ENCODE measurements at places on chromosomes 13 and 19.

DNA sequence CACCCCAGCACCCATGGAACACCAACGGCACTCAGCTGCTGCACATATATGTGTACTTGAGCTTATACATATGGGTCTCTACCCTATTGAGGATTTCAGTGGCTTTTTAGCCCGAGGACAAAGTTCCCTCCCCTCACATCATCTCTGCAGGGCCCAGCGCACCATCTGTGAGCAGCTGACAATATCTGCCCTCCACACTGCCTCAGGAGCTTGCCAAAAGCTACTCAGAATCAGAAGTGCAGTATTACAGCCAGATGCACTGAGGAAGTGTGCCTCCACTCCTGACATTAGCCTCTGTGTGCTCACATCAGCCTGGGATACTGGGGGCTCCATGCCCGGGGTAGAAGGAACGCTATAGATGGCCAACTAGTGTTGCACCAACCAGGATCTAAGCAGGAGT is 903.9 kb downstream of the UQCRFS1 start:
- DNase-seq = no peak

DNA sequence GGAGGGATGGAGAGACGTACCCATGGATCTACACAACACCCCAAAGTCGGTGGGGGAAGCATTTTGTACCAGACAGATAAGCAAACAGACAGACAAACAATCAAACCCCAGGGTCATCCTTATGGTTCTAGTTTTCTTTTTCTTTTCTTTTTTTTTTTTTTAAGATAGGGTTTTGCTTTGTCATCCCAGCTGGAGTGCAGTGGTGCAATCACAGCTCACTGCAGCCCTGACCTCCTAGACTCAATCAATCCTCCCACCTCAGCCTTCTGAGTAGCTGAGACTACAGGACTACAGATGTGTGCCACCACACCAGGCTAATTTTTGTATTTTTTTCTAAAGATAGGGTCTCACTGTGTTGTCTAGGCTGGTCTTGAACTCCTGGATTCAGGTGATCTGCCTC is 17.9 kb upstream of the FBL start:
- DNase-seq = no peak

DNA sequence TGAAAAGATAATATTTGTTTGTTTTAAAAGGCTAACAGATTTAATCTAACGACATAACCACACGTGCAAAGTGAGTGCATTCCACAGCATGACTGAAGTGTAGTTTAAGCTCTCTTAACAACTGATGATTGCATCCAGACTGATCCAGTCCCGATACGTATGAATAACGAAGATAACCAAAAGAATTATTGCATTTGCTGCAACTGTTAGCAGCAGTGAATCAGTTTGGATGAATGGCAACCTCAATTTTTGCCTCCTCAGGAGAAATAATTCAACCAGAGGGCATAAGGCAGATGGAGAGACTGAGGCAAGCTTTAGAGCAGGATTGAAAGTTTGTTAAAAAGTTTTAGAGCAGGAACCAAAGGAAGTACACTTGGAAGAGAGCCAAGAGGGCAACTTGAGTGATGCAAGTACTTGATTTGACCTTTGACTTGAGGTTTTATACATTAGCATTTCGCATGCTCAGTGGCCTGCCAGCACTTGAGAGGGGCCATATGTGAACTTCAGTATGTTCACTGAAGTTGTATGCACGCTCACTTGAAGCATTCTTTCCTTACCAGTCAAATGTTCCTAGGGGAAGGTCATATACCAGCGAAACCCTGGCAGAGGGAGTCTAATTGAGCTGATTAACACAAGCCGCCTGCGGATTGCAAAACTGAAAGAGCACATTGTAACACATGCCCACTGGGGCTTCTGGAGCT is 835.0 kb upstream of the PCDH20 start:
- no peak for DNase-seq

GRCh38 chr13:50594276-50595051 is 249.0 kb downstream of the DLEU7 start:
- DNase-seq = no peak

DNA sequence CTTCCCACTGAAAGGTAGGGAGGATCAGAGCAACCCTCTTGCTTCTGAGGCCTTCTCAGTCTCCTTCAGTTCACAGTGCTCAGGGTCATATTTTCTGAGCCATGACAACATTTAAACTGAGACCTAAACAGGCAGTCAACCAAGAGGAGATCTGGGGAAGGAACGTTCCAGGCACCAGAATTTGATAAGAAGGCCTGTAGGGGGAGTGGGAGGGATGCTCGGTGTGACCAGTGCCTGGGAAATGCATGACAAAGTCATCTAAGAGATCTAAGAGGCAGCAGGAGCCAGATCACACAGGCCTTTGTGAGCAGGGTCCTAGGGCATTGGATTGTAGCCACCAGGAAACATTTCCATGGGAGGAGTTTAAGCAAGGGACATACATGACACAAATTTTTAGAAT is 71.6 kb downstream of the SHISA2 start:
- no peak for DNase-seq

DNA sequence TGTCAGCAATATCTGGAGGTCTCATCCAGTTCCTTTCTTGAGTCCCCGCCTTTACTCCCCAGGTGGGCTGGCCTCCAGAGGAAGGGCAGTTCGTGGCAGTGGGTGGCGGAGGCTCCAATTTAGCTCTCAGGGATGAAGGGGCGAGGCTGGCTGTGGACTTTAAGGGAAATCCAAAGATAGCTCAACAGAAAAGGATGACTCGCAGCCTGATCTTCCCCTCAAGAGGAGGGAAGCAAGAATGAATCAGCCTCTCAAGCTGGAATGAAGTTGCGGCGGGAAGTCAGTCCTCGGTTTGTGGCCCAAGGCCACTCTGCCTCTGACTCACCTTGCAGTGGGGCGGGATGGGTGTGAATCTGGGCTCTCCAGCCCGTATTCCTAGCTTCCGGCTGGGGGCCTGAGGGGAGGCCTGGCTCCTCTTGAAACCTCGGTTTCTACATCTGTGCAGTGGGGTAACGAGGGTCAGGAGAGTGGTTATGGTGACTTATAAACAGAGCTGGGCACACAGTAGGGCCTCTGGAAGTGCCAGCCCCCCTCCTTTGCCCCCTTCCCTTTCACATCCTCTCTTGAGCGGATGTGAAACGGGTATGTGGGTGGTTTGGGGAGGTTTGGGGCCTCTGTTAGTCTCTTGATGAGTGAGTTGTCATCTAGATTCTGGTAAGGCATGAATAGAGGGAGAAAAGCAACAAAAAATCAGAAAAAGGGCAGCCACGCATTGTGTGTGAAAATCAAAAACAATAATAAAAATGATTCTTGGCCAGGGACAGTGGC is 10.5 kb upstream of the SMG9 start:
- no peak for DNase-seq

DNA sequence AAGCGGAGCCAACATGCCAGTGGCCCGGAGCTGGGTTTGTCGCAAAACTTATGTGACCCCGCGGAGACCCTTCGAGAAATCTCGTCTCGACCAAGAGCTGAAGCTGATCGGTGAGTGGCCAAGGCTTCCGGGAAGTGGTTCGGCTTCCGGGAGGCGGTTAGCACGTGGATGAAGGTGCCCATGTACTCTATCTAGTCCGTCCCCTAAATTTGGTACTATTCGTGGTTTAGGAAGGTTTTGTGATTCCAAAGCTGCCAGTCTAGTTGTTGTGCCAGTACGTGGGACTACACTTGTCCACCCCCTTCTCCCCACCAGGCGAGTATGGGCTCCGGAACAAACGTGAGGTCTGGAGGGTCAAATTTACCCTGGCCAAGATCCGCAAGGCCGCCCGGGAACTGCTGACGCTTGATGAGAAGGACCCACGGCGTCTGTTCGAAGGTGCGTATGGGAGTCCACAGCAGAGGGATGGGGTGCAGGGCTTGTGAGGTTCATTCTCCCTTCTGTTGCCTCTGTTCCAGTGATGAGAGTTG is 579 bp downstream of the RPS9 start:
- DNase-seq = no peak

DNA sequence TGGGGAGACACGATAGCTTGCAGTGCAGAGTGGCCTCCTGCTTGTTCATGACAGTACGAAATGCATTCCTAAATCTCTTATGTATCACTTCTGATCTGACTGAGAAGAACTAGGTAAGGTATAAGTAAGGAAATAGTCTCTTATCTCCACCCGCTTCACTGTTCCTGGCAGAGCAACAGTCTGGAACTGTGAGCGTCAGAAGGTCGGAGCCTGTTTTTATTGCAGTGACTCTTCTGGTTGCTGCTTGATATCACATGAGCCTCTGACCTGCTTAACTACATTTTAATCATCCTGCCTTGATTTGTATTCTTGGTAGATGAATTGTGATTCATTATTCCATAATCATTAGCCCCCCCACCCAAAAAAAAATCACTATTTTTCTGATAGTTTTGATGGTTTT is 69.0 kb downstream of the COL4A2 start:
- DNase-seq = no peak

- DNase-seq = no peak
Observed at GRCh38 chr19:7074705-7075282, 5.3 kb downstream of the ZNF557 start.

DNA sequence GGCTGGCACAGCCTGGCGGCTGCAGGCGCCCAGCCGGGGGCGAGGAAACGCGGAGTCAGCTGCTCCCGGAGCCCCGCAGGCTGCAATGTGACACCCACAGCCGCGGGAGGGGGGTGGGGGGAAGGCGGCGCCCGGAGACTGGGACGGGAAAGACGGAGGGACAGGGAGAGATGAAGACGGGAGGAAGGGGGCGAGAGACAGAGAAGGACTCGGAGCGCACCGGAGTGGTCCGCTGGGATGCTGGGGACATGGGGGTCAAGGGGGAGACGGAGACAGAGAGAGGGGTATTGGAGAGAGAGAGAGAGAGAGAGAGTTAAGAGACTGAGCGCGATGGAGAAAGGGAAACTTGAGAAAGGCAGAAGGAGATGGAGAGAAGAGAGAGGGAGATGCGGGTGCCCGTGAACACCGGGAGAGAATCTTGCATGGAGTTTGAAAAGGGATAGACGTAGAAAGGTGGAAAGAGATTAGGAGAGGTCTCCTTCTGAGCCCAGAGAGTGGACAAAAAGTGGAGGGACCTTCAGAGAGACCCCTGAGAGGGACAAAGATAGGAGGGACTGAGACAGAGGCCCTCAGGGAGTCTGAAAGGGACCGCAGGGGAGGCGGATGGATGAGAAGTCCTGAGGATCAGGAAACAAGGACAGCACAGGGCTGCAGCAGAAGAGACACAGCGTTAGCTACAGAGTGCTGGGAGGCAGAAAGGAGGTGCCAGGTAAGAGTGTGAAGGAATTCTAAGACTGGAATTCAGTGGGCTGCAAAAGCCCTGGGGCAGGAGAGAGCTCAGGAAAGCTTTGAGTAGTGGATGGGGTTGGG is 1.0 kb downstream of the SCN1B start:
- no peak for DNase-seq

GRCh38 chr19:49393881-49394280 is 5.8 kb downstream of the KASH5 start:
- no peak for DNase-seq

GRCh38 chr13:113126265-113127150 is 3.9 kb downstream of the F10 start:
- peak; percentile 34 for DNase-seq

GRCh38 chr13:79614250-79614918 is 133.4 kb downstream of the NDFIP2 start:
- no peak for DNase-seq

DNA sequence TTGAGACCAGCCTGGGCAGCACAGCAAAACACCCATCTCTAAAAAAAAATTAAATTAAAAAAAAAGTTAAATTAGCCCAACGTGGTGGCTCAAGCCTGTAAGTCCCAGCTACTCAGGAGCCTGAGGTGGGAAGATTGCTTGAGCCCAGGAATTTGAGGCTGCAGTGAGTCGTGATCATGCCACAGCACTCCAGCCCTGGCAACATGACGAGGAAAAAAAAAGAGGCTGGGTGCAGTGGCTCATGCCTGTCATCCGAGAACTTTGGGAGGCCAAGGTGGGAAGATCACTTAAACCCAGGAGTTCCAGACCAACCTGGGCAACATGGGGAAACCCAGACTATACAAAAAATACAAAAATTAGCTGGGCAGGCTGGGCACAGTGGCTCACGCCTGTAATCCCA is 2.2 kb upstream of the TMEM161A start:
- no peak for DNase-seq

DNA sequence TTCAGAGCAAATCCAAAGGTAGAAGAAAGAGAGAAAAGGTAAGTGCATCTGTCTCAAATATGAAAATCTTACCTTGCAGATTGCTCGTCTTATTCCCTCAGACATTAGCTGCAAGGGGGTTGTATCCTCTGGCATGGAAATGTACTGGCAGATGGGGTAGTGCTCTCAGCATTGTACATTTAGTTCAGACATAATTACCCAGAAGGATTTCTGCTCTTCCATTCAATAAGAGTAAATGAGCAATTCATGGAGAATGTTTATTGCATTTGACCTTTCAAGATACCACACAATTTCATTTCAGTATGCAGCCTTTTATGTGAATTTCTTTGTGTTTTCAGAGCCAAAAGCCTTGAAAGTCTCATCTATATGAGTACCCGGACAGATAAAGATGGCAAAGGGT is 63.8 kb downstream of the SCEL start:
- no peak for DNase-seq

DNA sequence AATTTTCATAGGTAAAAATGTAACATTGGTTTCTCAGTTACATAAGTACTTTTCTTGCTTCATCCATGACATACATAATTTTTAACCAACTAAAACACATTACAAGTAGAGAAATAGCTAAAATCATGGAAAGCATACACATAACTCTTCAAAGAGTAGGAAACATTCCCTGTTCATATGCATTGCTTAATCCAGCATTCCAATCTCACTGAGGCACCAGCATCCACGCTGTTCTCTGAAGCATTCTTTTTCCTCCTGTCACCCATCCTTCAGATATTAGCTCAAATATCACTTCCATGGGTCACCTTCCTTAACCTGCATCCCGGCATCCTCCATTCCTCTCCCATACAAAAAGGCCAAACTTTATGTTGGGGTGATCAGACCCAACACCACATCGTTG is 79.1 kb downstream of the ZNF254 start:
- DNase-seq = no peak

DNA sequence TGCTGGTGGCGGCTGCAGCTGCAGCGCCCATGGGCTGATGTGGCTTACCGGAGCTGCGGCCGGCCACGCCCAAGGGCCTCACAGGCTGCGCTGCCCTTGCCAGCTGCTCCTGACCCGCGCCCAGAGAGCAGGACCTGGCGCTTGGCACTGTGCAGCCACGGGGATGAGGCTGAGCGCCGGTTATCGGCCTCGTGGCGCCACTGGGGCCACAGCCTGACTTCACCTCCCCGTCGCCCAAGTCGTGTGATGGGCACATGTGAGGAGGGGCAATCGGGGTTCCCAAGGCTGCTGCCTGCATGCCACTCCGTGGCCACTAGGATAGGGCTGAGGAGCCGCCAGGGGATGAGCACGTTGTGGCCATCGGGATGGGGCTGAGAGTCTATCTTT is 77.2 kb upstream of the PABPC3 start:
- no peak for DNase-seq

GRCh38 chr13:65913173-65913572 is 1317.0 kb downstream of the PCDH9 start:
- no peak for DNase-seq

DNA sequence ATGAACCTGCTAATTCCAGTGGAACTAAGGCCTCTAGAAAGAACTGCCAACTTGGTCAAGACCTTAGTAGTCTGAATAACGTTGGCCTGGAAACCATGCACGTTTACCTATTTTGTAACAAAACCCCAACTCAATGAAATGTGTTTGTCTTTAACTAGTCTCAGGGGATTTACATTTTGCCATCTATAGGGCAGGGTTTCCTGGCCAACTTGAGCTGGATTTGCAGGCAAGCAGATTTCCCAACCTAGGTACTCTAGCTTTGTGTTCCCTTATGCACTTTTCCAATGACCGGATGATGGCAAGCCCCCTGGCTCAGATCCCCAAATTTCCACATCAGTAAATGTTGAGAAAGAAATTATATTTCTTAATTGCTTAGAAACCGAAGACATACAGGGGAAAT is 114.5 kb downstream of the IRS2 start:
- DNase-seq = no peak

- no peak for DNase-seq
Observed at GRCh38 chr13:75945841-75946482, 309.8 kb downstream of the LMO7 start.

Data from Right ventricle myocardium inferior (tissue), 1 donor.